ENCODE measurements at places on chromosomes 12 and 14.

DNA sequence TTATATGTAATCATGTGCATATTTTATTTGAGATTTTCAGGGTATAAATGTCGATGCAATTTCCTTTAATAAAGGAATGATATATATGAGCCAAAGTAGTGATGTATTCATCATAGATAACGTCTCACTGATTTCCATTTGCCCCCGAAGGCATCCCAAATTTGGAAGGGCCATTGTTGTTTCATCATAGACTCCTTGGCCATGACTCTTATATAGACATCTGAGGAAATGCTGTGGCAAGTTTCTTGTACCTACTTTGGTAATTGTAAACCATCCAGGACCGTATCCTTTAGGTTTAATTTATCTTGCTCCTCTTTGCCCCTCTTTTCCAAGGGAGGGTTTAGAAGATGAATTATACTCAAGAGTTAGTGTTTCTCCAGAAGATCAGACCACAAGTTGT, 84.7 kb downstream of the SAMD4A start:
- DNase-seq, result no peak

GRCh38 chr14:22472935-22473854, 115.8 kb downstream of the DAD1 start:
- peak; percentile 39 for DNase-seq

DNA sequence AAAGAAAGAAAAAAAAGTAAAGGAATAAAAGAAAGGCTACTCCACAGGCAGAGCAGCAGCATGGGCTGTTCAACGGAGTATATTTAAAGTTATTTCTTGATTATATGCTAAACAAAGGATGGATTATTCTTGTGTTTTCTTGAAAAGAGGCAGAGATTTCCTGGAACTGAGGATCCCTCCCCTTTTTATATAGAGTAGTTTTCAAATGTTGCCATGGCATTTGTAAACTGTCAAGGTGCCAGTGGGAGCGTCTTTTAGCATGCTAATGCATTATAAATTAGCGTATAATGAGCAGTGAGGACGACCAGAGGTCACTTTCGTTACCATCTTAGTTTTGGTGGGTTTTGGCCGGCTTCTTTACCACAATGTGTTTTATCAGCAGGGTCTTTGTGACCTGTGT, 383.0 kb downstream of the PCNX1 start:
- no peak for DNase-seq

DNA sequence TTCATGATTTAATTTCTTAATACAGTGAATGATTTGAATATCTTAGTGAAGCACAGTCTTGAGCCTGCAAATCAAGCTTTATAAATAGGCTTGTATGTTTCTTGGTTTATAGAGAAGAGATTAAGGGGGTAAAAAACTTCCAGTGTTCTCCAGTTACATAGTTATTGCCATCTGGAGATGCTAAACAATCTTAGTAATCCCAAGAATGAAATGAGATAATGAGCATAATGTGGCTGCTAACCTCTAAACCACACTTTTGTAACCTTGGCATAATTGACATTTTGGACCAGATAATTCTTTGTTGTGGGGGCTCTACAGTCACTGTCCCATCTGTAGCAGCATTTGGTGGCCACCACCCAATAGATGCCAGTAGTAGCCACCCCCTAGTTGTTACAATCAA, 316.8 kb downstream of the CCDC91 start:
- DNase-seq, result no peak

DNA sequence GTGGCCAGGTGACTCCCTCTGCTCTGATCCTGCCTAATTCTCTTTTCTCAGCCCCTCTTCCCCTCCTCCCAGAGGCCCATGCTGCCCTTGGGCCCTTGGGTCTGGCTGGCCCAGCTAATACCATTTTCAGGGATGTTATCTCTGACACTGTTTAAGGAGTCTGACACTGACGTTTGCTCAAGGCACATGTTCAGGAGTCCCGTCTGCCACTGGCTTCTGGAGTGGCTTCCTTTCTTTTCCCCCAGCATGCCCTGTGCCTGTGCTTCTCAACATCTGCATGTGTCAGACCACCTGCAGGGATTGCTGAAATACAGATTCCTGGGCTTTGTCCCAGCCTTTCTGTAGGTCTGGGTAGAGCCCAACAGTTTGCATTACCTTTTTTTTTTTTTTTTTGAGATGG, 128.9 kb downstream of the BCL11B start:
- no peak for DNase-seq

DNA sequence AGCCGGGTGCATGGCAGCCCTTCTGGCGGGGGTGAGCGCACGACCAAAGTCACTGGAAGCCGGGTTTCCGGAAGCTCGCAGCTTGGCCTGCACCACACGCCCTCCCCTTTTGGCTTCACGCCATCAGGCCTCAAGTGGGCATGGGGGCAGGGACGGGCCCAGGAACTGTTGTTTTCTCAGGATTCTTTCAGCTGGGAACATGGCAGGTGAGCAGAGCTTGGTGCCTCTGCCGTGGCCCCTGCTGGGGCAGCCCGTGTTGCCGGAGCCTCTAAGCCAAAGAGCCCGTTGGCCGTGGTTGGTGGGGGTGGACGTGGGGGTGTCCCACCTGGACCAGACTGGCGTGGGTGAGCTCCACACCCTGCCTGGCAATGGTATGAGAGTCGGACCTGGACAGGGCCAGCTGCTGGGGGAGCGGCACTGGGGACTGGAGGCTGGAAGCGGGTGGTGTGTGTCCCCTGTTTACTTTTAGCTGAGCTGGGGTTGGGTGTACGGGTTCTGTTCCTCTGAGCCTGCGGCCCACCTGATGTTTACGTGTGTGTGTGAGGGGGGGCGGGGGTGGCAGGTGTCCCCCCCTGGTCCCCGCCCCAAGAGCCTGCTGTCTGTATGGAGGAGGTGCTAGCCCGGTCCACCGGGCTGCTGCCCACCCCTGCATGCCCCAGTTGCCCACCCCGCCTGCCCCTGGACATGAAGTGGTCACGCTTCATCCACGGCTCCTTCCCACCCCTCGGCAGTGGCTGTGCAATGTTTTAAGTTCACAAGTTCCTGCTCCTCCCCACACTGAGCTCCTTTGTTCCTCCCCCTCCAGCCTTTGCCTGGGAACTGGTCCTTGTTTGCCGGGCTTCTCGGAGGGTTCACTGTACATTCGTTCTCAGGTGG, 28.7 kb upstream of the PLD4 start:
- peak; percentile 78 for DNase-seq

DNA sequence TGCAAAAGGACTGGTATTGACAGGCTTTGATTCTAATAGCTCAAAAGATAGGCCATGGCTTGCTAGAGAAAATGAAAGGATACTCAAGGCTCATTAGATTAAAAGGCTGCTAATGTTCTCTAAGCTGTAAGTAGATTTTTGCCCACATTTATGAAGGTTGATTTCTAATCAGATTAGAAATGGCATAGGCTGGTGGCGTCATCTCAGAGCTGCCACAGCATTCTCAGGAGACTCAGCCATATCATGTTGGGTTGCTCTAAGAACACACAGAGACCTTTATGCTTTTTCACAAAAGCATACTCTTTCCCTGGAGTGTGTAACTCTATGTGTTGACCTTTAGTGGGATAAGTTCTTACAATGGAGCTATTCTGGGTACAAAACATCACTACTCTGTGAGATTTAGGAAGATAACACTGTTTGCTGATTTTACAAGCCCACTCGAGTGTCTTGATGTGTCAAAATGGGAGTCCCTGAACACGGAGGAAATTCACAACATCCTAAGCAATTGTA, 576.0 kb downstream of the NRXN3 start:
- no peak for DNase-seq

- DNase-seq, result no peak
Observed at GRCh38 chr12:105559310-105559709, 228.8 kb downstream of the C12orf75 start.
